ENCODE measurements at places on chromosomes 5 and 9.

- peak; percentile 36 for DNase-seq
These were observed 3.5 kb upstream of the RNF20 start for GRCh38 chr9:101530076-101530711.

GRCh38 chr9:89844535-89844934 lies 239.7 kb downstream of the GADD45G start:
- DNase-seq: no peak

DNA sequence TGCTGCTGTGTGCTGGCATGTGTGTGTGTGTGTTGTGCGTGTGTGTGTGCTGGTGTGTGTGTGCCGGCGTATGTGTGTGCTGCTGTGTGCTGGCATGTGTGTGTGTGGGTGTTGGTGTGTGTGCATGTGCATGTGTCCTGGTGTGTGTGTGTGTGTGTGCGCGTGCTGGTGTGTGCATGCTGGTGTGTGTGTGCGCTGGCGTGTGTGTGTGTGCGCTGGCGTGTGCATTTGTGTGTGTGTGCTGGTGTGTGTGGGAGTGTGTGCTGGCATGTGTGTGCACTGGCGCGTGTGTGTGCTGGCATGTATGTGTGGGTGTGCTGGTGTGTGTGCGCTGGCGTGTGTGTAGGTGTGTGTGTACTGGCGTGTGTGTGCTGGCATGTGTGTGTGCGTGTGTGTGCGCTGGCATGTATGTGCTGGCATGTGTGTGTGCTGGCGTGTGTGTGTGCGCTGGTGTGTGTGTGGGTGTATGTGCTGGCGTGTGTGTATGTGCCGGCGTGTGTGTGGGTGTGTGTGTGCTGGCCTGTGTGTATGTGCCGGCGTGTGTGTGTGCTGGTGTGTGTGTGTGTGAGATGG lies 20.1 kb downstream of the UNC5A start:
- DNase-seq: no peak

GRCh38 chr5:10528827-10529226 lies 35.0 kb upstream of the ANKRD33B start:
- DNase-seq: no peak

DNA sequence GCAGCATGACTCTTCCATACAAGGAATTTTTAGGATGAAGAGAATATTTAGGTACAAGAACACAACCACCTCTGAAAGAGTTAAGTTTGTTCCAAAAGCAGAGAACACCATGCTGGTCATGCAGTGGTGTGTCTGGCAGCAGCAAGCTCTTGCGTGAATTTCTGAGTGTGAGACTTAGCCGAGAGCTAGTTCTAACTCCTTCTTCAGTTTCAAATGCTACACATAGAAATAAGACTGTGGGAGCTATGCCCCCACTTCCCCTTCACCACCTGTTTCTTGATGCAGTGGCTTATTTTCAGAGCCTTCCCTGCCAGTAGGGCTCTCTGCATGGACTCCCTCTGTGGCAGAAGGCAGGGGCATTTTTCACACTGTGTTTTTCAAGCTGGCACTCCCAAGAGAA lies 122.9 kb upstream of the ZNF366 start:
- no peak for DNase-seq
